ENCODE measurements at places on chromosomes 4 and X.
A peak's percentile ranks its signal among the peaks of the same experiment; 100 is the strongest.

GRCh38 chrX:30302956-30303355 lies 6.2 kb downstream of the NR0B1 start:
- DNase-seq: no peak

DNA sequence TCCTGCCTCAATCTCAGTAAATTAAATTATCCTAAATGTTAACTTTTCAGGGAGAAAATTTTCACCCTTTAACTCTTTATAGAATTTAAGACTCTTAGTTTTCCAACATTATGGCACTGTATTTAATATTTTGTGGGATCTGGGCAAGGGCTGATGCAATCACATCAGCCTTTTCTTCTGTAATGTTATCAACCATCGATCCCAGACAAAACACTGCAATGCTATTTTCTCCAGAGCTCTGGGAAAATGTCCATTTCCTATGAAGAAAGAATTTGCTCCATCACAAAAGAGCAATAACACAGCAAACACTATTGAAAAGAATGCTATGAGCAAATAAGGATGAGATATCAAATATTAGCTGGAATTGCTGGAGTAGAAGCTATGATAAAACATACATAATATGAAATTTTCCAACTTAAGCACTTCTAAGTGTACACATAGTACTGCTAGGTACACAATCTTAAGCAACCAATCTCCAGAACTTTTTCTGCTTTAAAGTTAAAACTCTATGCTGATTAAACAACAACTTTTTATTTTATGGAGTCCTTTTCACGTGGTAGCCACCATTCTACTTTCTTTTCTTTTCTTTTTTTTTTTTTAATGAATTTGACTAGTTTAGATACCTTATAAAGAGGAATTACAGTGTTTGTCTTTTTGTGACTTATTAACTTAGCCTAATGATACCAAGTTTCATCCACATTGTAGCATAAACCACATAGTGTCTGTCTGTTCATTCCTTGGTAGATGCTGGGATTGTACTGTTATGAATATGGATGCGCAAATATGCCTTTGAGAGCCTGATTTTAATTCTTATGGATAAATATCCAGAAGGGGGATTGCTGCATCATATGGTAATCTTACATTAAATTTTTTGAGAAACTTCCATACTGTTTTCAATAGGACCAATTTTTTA lies 43.6 kb downstream of the UGT2A3 start:
- no peak for DNase-seq

DNA sequence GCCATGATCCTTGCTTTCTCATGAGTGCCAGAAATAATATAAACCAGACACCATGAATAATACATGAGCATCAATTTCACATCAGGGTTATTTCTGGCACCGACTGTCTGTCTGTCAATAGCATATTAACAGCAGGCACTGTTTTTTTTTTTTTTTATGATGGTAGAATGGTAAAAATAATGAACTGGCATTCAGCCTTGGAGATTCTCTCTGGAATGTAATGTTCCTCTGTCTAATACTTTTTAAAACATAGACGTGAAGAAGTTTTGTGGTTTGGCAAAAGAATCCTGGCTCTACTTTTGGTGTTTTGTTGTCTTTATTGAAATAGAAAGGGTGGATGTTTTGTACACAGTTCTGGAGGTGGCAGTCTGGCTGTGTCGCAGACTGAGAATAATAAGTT lies 874.6 kb upstream of the PRKX start:
- no peak for DNase-seq

DNA sequence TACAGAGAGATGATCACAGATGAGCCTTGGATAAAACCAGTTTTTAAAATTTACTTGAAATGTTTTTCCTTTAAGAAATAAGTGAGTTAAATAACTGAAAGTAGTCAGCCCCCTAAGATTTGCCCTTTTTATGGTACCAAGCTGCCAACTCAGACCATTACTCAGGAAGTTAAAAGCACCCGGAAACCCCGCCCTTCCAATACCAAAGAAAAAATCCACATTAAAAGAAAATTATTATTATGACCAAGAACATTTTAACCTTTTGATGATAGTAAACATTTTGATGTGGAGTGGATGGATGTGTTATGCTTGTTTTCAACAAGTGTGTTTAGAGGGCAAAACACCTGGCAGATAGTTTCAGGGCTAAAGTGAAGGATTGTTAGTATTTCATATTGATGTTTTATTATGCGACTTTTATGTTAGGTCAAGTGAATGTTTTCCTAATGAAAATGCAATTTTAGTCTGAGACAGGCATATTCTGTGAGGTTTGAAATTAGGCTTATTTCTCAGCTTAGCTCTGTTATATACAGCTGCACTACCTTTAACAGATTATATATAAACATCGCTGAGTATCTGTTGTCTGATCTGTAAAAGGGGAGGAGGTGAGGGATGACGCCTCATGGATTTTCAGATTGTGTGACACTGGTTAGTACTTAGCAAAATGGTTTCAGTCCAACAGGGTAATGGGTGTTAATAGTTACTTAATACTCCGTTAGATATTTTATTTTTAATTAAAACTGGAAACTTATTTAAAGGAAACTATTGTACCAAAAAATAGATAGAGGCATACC lies 89.0 kb downstream of the KDM6A start:
- DNase-seq: no peak

- DNase-seq: no peak
These were observed 50.9 kb downstream of the MED28 start for GRCh38 chr4:17665346-17665745.

GRCh38 chr4:66750273-66750672 lies 795.0 kb downstream of the CENPC start:
- no peak for DNase-seq

GRCh38 chr4:86247320-86247719 lies 112.5 kb downstream of the MAPK10 start:
- no peak for DNase-seq

GRCh38 chrX:3501833-3502535 lies 155.5 kb upstream of the MXRA5 start:
- no peak for DNase-seq

DNA sequence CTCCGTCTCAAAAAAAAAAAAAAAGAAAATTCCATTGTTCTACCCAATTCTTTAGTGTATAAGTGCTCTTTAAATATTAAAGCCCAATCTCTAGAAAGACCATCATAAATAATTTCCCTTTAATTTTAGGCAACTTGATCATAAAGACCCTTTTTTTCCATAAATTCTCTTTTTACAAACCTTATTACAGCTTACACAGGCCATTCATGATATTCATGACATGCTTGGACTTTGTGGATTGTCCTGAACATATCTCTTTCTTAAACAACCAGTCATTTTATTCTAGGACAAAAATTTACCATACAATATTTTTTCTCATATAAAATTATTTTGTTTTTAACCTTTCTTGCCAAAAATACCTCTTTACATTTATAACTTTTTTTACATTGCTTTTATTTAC lies 30.5 kb downstream of the TLR8 start:
- no peak for DNase-seq

DNA sequence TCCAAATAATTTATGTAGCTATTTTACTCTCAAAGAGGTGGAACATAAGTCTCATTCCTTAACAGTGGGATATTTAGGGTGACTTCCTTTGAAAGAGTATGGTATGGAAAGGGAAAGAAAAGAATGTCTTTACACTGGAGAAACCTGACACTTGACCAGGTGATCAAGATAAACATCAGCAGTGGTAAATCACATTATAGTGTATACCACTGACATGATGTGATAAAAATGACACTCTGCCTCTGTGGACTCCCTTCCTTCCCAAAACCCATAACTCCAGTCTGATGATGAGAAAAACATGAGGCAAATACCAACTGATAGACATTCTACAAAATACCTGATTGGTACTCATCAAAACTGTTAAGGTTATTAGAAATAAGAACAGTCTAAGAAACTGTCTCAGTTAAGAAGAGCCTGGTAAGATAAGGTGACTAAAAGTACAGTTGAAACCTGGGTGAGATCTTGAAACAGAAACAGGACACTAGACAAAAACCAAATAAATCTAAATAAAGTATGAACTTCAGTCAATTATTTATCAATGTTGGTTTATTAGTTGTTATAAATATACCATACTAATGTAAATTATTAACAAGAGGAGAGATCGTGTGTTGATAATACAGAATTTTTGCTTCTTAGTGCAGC lies 144.2 kb upstream of the PCDH18 start:
- DNase-seq: no peak

DNA sequence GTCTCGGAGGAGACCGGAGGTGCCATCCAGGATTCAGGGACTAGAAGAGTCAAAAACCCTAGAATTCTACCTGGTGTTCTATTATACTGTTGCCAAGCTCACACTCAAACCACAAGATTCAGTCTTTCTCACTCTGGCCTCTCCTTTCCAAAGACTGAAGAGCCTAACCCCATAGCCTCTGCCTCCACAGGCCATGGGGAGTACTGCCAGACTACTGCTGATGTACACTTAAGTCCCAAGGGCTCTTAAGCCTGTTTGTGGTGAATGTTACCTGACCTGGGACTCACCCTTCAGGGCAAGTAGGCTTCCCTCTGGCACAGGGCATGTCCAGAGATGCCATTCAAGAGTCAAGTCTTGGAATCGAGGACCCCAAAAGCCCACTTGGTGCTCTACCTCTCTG lies 58.9 kb upstream of the IRS4 start:
- no peak for DNase-seq

GRCh38 chr4:140689623-140690022 lies 66.6 kb downstream of the TBC1D9 start:
- DNase-seq: peak; percentile 21

DNA sequence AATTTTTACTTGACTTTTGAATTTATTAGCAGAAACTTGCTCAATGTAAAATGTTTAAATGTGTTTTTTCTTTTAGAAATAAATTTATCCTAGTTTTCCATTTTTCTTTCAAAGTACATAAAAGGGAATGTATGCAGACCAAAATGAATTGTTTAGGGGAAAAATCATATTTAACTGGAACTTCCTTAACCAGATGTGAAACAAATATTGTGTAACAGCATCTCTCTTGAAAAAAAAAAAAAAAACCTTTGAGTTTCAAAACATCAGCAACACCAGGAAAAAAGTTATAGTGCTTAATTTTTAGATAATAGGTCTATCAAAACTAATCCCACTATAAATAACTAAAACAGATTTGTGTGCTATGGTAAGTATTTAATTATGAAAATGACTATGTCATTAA lies 14.5 kb upstream of the CCNA2 start:
- no peak for DNase-seq

GRCh38 chr4:71026086-71026485 lies 32.6 kb downstream of the DCK start:
- peak; percentile 68 for DNase-seq

DNA sequence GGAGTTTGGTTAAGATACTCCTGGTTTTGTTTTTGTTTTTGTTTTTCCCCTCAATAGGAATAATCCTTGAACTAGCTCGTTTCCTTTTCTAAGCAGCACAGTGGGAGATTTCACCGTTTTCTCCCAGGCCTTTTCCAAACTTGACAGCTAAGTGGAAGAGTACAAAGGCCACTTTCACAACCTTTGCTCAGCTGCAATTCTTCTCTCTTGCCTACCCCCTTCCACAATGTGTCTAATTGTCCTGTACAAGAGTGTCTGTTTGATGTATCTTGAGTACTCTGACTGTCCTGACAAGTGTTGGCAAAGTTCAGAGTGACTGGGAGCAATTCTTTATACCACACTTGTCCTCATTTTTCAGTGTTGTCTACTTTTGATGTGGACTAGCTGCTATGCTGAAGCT lies 674.3 kb upstream of the AMOT start:
- DNase-seq: no peak

- DNase-seq: no peak
These were observed 15.6 kb downstream of the SRPX2 start for GRCh38 chrX:100659431-100660137.

DNA sequence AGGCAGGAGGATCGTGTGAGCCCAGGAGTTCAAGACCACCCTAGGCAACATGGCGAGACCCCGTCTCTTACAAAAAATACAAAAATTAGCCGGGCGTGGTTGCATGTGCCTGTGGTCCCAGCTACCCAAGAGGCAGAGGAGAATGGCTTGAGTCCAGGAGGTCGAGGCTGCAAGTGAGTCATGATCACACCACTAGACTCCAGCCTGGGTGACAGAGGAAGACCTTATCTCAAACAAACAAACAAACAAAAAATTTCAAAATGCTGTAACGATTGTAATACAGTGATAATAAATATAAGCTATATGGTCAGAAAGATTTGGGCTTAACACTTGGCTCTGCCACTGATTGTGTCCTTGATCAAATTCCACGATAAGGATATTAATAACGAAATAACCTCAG lies 24.2 kb downstream of the SLC25A4 start:
- peak; percentile 10 for DNase-seq

DNA sequence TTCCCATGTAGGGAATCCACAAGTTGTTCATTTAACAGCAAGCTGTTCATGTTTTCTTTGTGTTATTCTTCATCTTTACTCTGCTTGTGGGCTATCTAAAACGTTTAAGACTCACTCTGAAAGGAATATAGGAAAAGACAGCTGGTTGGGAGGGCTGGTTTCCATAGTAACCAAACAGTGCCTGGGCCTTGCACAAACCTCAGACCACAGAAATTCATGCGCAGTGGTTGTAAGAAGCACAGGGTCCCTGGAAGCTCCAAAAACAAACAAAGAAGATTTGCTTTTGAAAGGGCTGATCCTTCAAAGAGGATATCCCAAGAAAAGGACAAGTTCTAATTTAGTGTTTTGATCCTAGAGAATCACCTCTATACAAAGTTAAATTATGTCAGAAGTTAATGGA lies 7.8 kb downstream of the SERTM2 start:
- no peak for DNase-seq

DNA sequence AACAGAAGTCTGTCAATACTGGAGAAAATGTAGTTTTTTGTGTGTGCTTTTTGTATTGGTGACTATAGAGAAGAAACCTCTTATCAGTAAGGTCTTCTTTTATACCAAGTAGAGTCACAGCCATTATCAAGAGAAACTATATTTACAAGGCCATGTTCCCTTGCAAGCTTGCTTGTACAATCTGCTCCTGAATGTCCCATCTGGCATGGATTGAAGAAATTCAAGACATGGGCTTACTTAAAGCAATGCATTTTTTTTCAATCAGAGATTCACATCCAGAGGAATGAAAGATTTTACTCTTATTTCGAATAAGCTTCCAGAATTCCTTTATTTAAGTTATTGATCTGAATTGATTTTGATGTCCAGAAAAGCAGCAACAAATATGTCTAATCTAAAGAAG lies 537.3 kb upstream of the RPS6KA3 start:
- DNase-seq: no peak

DNA sequence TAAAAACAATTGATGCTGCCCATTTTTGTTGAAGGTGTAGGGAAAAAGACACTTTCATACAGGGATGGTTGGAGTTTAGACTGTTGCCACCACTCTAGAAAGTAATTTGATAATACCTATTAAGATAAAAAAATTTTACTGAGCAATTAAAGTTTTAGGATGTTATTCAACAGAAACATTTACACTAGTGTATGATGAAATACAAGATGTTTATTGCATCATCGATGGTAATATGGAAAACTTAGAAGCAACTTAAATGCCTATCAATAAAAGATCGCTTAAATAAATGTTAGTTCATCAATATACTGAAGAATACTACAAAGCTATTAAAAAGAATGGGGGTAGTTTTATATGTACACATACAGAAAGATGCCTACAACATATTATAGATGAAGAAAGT lies 9.2 kb upstream of the VSIG4 start:
- no peak for DNase-seq

- no peak for DNase-seq
These were observed 198.4 kb downstream of the MAML3 start for GRCh38 chr4:139955600-139955999.
